ENCODE measurements at places on chromosomes 4 and X. TPM values are rescaled to one million over a fixed set of nuclear protein-coding genes. Genes with fewer than 3 reads are reported as not detected.

DNA sequence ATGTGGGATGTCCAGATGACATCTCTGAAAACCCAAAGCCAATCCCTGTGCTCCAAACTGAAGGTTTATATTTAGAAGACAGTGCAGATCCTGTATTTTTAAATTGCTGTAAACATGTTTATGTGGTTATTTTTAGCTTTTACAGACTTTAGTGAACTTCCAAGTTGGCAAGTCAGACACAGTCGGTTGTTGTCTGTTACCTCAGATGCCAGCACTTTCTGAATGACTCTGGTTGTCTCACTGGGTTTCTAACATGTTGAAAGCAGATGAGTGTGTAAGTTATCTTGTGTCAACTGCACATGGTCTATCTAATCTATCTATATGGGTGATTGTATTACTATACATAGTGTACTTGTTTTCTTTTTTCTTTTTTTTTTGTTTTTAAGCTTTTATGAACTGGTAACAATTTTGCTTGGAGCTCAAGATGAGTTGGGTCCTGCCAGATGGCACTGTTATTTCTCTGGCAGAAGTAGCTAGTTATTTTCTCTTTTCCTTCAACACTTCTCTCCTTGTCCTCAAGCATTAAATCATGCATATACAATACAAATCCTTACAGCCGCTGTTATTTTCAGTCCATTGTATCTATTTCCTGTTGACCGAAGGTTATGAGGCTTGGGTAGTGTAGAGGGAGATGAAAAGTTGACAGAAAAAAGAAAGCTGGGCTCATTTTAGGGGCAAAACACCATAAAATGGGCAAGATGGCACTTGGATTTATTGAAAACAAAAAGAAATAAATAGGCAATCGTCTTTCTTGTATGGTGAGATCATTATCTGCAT, 66.3 kb downstream of the GAB1 start:
- H3K27ac ChIP-seq = no peak overlapping the region
- H3K4me3 ChIP-seq = no peak overlapping the region
- H3K36me3 ChIP-seq = no peaks in the 10 kb centered on the region

DNA sequence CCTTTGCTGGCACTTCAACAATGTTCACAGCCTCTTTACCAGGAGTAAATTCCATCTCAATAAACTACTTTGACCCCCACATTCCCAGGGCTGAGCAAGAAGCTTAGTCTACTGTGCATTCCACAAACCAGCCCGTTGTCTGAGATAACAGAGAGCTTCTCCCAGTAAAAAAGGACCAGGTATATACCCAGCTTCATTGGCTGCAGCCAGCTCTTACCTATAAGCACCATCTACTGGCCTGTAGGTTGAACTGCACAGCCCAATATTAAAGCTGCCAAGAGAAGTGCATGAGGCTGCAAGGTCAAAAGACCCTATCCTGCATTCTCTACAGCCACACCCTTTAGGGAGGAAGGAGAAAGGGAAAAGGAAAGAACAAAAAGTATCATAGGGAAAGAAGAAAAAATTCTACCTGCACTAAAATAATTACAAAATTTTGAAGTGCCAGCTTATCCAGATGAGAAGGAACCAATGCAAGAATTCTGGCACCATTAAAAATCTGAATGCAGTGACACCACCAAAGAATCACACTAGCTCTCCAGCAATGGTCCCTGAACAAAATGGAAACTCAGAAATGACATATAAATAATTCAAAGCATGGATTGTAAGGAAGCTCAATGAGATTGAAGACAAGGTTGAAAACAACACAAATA, 45.7 kb upstream of the INTU start:
- no peaks in the 10 kb centered on the region for H3K27me3 ChIP-seq
- no peak overlapping the region for H3K4me3 ChIP-seq
- H3K27ac ChIP-seq = no peak overlapping the region
- H3K36me3 ChIP-seq = no peaks in the 10 kb centered on the region
- H3K4me1 ChIP-seq = no peaks in the 10 kb centered on the region

DNA sequence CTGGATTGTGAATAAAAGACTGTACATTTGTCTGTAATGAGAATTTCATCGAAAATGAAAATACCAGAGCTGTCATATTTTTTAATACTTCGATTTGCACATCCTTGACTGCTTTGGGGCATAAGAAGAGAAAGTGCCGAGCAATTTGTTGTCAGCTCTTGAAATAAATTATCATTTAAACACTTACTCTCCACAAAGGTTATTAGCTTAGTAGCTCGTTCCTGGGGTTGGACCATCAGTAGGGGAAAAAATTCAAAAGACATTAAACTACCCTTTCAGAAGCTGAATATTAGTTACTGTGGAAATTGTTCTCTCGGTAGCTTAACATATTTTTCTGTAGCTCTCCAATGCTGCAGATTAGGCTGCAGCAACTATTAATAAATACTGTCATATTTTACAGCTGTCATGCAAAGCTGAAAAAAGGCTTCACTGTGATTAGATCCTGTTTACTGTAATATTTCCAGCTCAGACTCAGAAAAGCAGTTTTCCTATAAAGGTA, 76.9 kb downstream of the GRIA3 start:
- no peaks in the 10 kb centered on the region for H3K4me1 ChIP-seq
- no peak for DNase-seq
- no peak overlapping the region for H3K4me3 ChIP-seq

- H3K27ac ChIP-seq = no peak overlapping the region
- H3K27me3 ChIP-seq = no peaks in the 10 kb centered on the region
- H3K4me3 ChIP-seq = no peak overlapping the region
- H3K4me1 ChIP-seq = peaks cover 3% of the 10 kb centered on the region
- DNase-seq = no peak
- no peaks in the 10 kb centered on the region for H3K36me3 ChIP-seq
Measured at GRCh38 chr4:152806501-152807125, 26.9 kb downstream of the ARFIP1 start.

- H3K36me3 ChIP-seq = no peaks in the 10 kb centered on the region
- H3K27me3 ChIP-seq = peaks cover 4% of the 10 kb centered on the region
- peak; percentile 41 for DNase-seq
- H3K27ac ChIP-seq = no peak within 1 kb of the TSS
- no peaks in the 10 kb centered on the region for H3K4me1 ChIP-seq
- H3K4me3 ChIP-seq = peak within 1 kb of the TSS; percentile 29
Measured at GRCh38 chrX:51496501-51497291, at the start of gene NUDT11. NUDT11 (minus strand) TSS chrX:51496592; CDS start chrX:51496444, 148 bp downstream.

DNA sequence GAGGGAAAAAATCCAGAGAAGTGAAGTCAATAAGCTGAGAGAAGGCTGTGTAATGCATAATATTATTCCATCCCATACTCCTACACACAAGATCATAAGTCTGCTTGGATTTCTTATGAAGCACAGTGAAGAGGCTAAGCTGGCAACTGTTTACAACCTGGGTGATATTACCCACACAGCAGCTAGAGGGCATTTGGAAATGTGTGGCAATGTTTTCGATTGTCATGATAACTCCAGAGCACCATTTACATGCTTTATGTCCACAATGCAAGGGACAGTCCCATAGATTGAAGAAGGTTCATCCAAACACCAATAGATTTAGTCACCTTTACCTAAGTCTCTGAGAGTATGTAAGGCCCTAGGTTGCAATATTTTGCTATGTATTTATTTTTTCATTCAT, 412.2 kb downstream of the PPP3CA start:
- DNase-seq = no peak
- no peaks in the 10 kb centered on the region for H3K27me3 ChIP-seq
- H3K36me3 ChIP-seq = no peaks in the 10 kb centered on the region
- H3K4me1 ChIP-seq = no peaks in the 10 kb centered on the region
- H3K4me3 ChIP-seq = no peak overlapping the region

DNA sequence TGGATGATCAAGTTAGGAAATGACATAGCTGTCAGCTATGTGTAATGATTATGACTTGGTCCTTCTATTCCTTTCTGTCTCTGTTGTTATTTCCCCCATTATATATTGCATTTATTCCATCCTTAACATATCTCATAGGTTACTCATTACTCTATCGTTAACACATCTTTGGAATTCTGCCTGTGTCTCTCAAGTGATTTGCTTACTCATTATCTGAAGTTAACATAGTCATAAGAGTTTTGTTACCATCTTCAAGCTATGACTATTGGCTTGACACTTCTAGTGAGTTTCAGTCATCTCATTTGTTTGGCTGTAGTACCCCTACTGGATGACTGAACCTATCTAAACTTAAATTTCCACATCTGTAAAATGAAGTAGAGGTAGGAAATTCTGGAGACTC, 286.1 kb upstream of the PPP1R2C start:
- H3K36me3 ChIP-seq = no peaks in the 10 kb centered on the region
- no peak overlapping the region for H3K4me3 ChIP-seq
- DNase-seq = no peak
- H3K4me1 ChIP-seq = no peaks in the 10 kb centered on the region

DNA sequence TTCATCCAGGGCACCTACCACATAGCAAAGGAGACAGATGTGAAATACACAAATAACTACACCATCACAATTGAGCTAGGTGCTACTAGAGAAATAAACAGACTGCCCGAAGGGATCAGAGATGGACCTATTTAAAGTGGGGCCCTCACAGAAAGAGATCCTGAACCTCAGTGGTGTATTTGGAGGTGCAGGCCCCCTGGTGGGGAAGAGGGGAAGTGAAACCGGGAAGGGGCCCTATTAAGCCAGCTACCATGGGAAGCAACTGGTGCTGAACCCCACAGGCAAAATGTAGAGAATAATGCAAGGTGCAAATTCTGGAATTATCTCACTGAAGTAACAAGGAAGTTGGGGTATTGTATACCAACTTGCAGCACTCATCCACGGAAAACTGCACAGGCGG, 78.6 kb upstream of the FAM9A start:
- no peak overlapping the region for H3K27ac ChIP-seq
- no peaks in the 10 kb centered on the region for H3K4me1 ChIP-seq
- H3K36me3 ChIP-seq = no peaks in the 10 kb centered on the region
- DNase-seq = no peak

GRCh38 chr4:109211671-109212070, 90.8 kb downstream of the COL25A1 start:
- H3K4me3 ChIP-seq = no peak overlapping the region
- H3K4me1 ChIP-seq = no peaks in the 10 kb centered on the region
- H3K27me3 ChIP-seq = no peaks in the 10 kb centered on the region
- H3K36me3 ChIP-seq = no peaks in the 10 kb centered on the region
- no peak overlapping the region for H3K27ac ChIP-seq
- no peak for DNase-seq

DNA sequence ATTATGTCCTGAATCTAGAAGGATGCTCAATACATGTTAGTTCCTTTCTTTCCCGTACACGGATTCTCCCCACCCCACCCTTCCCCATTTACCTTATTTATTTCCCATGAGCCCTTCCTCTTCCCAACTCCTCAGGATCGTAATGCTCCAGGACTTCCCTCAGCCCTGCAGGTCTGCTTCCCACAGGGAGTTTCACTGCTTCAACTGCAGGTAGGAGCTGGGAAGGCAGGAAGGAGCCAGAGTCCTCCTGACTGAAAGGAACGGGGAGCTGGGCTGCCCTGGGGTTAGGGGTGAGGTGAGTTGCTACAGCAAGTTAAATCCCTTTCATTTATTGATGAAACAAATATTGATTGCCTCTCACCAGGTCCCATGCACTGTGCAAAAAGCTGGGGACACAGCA, 33.2 kb downstream of the SAT1 start:
- H3K4me3 ChIP-seq = no peak overlapping the region
- DNase-seq = no peak
- H3K36me3 ChIP-seq = no peaks in the 10 kb centered on the region
- H3K4me1 ChIP-seq = no peaks in the 10 kb centered on the region

CCNB3 gene
- 1.5 TPM for total RNA-seq

SLC49A3 gene
- total RNA-seq = 9.0 TPM

ACE2 gene
- total RNA-seq = 0.99 TPM
